Natural killer cell treated with Interleukin-12 subunit alpha and Interleukin-12 subunit beta and Interleukin-15 and Interleukin-18, amount 100 ng/mL, for 72 hours (primary cell): ENCODE measurements at places on chromosomes 1 and 21. TPM values are rescaled to one million over a fixed set of nuclear protein-coding genes. Genes with fewer than 3 reads are reported as not detected.
A peak's percentile ranks its signal among the peaks of the same experiment; 100 is the strongest.

Gene KRTAP11-1
- total RNA-seq, result not detected

- H3K27ac ChIP-seq, result peak overlapping the region; percentile 94
- no peaks in the 10 kb centered on the region for H3K27me3 ChIP-seq
- H3K4me3 ChIP-seq, result peak overlapping the region; percentile 98
Measured at GRCh38 chr1:51516649-51517158, 2.4 kb downstream of the EPS15 start.

- no peak overlapping the region for H3K4me3 ChIP-seq
- H3K36me3 ChIP-seq, result peaks cover 6% of the 10 kb centered on the region
- peak overlapping the region; percentile 14 for H3K27ac ChIP-seq
Measured at GRCh38 chr1:172931761-172932160, 119.0 kb downstream of the TNFSF18 start.

DNA sequence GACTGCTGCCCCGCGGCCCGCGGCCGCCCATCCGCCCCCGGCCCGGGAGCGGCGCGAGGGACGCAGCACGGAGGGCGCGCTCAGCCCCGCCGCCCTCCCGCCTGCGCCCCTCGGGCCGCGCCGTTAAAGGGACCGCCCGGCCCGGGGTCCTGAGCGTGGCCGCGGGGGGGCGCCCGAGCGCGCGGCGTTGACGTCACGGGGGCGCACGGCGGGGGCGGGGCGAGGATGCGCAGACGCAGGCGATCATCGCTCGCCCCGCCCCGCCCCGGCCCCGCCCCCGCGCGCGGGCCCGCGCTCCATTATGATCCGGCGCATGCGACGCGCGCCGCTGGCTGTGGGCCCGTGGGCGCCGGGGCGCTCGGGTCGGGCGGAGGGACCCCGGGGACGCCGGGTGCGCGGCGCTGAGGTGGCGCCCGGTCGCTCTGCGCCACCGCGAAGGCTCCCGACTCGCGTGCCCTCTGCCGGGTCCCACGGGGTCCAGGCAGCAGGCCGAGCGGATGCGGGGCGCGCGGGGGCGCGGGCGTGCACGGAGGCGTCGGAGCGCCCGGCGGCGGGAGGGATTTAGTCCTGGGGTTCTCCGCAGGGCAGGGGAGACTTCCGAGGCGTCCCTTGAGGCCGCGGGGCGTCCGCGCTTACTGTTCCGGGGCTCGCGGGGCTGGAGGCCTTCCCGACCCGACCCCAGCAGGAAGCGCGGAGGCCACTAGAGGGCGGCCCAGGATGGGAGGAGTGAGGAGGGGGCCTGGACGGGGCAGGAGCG lies at the start of gene DVL1:
Gene DVL1, minus strand, starts transcription at position 163 of the 757 bp plus-strand sequence. CDS start 353 bp downstream, outside the sequence.
- peak within 1 kb of the TSS; percentile 69 for H3K4me3 ChIP-seq
- no peaks in the 10 kb centered on the region for H3K36me3 ChIP-seq
- H3K27ac ChIP-seq, result no peak within 1 kb of the TSS
- no peaks in the 10 kb centered on the region for H3K4me1 ChIP-seq

GRCh38 chr1:111719674-111720132 lies 19.5 kb downstream of the INKA2 start:
- H3K4me3 ChIP-seq, result no peak overlapping the region
- DNase-seq, result no peak
- H3K27ac ChIP-seq, result no peak overlapping the region
- H3K36me3 ChIP-seq, result peaks cover 4% of the 10 kb centered on the region
- H3K27me3 ChIP-seq, result no peaks in the 10 kb centered on the region

GRCh38 chr1:116323491-116323890 lies 49.6 kb upstream of the ATP1A1 start:
- H3K36me3 ChIP-seq, result no peaks in the 10 kb centered on the region
- DNase-seq, result no peak
- no peak overlapping the region for H3K4me3 ChIP-seq
- H3K4me1 ChIP-seq, result peaks cover 21% of the 10 kb centered on the region
- no peaks in the 10 kb centered on the region for H3K27me3 ChIP-seq

- no peak overlapping the region for H3K4me3 ChIP-seq
- H3K36me3 ChIP-seq, result no peaks in the 10 kb centered on the region
- no peak for DNase-seq
- peak overlapping the region; percentile 53 for H3K27ac ChIP-seq
Measured at GRCh38 chr1:53763911-53764310, 24.9 kb upstream of the GLIS1 start.

Gene TMEM61
- not detected for total RNA-seq

Gene PLA2G2D
- not detected for total RNA-seq

DNA sequence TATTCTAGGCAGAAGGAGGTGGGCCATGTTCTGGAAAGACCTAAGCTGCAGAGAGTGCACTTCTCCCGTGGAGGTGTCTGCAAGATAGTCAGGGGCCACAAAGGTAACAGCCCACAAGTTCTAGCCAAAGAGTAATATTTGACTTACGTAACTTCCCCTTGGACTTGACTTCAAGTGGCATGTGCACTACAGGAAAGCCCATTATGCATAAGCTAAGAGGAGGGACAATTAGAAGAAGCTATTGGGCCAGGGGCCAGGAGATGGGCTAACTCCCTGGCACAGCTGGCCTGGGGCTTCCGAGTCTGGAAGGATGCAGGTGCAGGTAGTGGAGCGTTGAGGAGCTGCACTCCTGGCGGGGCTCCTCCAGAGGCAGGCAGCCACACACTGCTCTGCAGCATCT lies 58.3 kb downstream of the ERG start:
- H3K4me1 ChIP-seq, result no peaks in the 10 kb centered on the region
- DNase-seq, result no peak
- H3K36me3 ChIP-seq, result no peaks in the 10 kb centered on the region
- H3K27me3 ChIP-seq, result no peaks in the 10 kb centered on the region

DNA sequence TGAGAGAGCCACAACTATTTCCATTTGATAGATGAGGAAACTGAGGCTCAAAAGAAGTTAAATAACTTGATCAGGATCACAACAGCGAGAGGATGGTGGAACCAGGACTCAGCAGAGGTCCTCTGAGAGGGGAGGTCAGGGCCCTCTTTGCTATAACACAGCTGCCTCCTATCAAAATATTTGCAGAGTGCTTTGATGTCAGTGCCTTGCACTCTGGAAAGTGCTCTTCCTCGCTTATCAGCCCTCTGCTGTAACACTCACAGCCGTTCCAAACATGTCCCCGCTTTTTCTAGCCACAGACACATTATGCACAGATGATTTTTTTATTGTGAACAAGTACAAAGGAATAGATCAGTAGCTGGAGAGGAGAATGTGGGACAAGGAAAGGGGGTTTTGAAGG lies 71.8 kb upstream of the ARHGAP29 start:
- no peaks in the 10 kb centered on the region for H3K36me3 ChIP-seq
- H3K4me3 ChIP-seq, result no peak overlapping the region
- DNase-seq, result no peak
- H3K4me1 ChIP-seq, result no peaks in the 10 kb centered on the region

Gene TMOD4
- total RNA-seq, result 1.2 TPM

- DNase-seq, result no peak
- H3K27ac ChIP-seq, result no peak overlapping the region
- no peak overlapping the region for H3K4me3 ChIP-seq
- no peaks in the 10 kb centered on the region for H3K36me3 ChIP-seq
- peaks cover 3% of the 10 kb centered on the region for H3K27me3 ChIP-seq
Measured at GRCh38 chr21:33816174-33816573, 99.4 kb downstream of the ATP5PO start.

- no peak overlapping the region for H3K4me3 ChIP-seq
- DNase-seq, result no peak
- no peaks in the 10 kb centered on the region for H3K4me1 ChIP-seq
- no peak overlapping the region for H3K27ac ChIP-seq
- H3K27me3 ChIP-seq, result no peaks in the 10 kb centered on the region
Measured at GRCh38 chr1:27823784-27824183, 6.8 kb upstream of the PPP1R8 start.

GRCh38 chr1:212254853-212255363 lies 30.3 kb upstream of the PPP2R5A start:
- H3K4me3 ChIP-seq, result peak overlapping the region; percentile 80
- H3K27me3 ChIP-seq, result no peaks in the 10 kb centered on the region
- no peaks in the 10 kb centered on the region for H3K36me3 ChIP-seq
- H3K27ac ChIP-seq, result peak overlapping the region; percentile 97
- no peak for DNase-seq
- peaks cover 50% of the 10 kb centered on the region for H3K4me1 ChIP-seq

DNA sequence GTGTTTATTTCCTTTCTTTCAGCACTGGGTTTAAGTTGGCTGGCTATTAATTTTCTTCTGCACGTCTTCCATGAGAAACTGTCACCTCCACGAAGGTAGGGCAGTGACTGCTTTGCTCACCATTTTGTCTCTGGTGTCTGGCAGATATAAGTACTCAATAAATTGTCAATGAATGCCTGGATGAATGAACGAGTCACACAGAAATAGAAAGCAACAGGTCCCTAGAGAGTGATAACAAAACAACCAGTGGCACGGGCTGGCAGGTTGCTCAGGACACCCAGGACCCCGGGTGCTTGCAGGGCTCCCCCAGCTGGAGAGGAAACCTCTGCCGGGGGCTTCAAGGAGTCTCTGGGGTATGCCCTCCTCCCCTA lies 3.2 kb upstream of the MYOC start:
- no peak overlapping the region for H3K27ac ChIP-seq
- H3K4me3 ChIP-seq, result no peak overlapping the region
- DNase-seq, result no peak

Gene PERM1
- total RNA-seq, result not detected

DNA sequence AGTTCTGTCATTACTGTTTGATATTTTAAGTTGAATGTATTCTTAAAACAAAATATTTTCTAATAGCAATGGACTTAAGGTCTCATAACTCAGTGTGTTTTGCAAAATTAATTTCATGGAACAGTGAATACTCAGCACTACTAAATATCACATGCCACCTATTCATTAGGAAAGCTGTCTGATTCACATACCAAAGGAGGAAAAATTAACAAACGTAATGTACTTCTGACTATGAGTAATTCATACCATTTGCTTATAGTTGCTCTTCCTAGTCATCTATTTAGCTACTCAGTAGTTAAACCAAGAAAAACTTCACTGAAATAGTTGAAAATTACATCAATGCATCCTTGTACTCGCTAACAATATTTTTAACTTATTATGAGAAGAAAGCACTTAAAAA lies 35.2 kb downstream of the TP53BP2 start:
- H3K36me3 ChIP-seq, result peaks cover 36% of the 10 kb centered on the region
- H3K4me1 ChIP-seq, result peaks cover 22% of the 10 kb centered on the region
- DNase-seq, result no peak
- H3K4me3 ChIP-seq, result no peak overlapping the region
- H3K27ac ChIP-seq, result no peak overlapping the region
- H3K27me3 ChIP-seq, result no peaks in the 10 kb centered on the region

Gene ZFP69
- total RNA-seq, result 4.3 TPM

DNA sequence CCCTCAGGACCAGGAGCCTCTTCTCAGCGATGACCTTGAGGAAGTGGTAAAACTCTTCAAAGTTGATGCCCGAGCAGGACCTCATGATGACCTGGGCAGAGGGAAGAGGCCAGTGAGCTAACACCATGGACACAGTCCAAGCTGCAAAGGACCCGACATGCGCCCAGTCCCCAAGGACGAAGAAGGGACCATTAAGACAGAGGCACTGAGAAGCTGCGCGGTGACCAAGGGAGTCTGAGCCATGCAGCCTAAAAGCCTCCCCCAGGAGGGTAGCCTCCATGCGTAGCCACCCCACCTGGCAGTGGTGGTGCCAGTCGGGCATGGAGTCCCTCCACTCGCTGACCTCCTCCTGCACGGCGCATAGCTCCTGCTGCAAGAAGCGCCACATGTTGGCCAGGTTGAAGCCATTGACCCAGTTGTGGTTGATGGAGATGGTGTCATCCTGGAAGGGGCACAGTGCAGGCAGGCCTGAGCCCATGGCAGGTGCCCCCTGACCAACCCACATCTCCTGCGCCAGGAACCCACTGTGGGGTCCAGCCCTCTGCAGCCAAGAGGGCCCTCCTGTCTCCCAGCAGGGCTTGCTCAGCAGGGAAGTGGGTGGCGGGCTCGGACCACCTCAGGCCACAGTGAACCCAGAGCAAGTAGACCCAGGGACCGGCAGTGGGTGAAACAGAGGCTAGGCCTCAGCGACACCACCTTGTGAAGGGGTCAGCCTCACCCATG lies 2.4 kb downstream of the JMJD4 start:
- peaks cover 2% of the 10 kb centered on the region for H3K27me3 ChIP-seq
- peak overlapping the region; percentile 22 for H3K4me3 ChIP-seq
- DNase-seq, result no peak

DNA sequence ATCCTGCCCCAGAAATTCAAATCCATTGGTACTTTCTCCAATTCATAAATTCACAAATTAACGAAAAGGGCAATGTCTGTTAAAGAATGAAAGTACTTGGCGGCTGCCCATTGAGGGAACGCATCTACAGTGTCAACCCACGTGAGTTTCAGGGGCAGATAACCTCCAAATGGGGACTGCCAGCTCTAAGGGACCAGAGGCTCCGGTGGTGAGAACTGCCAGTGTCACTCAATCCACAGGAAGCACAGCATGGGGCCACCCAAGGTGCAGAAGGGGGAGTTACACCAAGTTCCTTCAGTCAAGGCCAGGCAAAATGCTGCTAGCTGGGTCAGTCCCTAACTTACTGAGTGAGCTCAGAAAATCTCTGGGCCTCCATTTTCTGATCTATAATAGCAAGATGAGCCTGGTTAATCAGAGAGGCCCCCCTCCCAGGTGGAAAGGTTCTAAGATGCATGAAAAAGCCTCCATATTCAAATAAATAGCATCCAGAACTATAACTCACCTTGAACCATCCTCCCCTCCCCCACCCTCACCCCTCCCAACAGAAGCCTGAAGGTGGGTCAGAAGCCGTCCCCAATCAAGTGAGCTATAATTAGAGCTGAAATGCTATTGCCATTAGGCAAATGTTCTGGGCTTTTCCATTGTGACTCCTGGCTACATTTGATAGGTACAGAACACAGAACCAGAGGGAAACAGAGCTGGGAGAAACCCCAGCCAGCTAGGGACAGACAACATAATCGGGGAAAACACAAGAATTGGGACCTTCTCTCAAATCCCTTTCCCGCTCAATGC lies 41.7 kb downstream of the LRP8 start:
- peaks cover 17% of the 10 kb centered on the region for H3K4me1 ChIP-seq
- H3K36me3 ChIP-seq, result no peaks in the 10 kb centered on the region
- H3K4me3 ChIP-seq, result peak overlapping the region; percentile 34
- no peaks in the 10 kb centered on the region for H3K27me3 ChIP-seq

- peaks cover 12% of the 10 kb centered on the region for H3K27me3 ChIP-seq
- no peak overlapping the region for H3K27ac ChIP-seq
- H3K36me3 ChIP-seq, result no peaks in the 10 kb centered on the region
- no peaks in the 10 kb centered on the region for H3K4me1 ChIP-seq
- DNase-seq, result no peak
Measured at GRCh38 chr21:17660862-17661261, 48.2 kb upstream of the BTG3 start.

- H3K4me1 ChIP-seq, result no peaks in the 10 kb centered on the region
- H3K27me3 ChIP-seq, result no peaks in the 10 kb centered on the region
- peaks cover 14% of the 10 kb centered on the region for H3K36me3 ChIP-seq
- DNase-seq, result no peak
- no peak overlapping the region for H3K27ac ChIP-seq
Measured at GRCh38 chr1:53964109-53964508, 18.0 kb downstream of the LRRC42 start.

- H3K27me3 ChIP-seq, result no peaks in the 10 kb centered on the region
- peaks cover 3% of the 10 kb centered on the region for H3K36me3 ChIP-seq
- peaks cover 2% of the 10 kb centered on the region for H3K4me1 ChIP-seq
- no peak overlapping the region for H3K27ac ChIP-seq
- no peak for DNase-seq
Measured at GRCh38 chr1:243568793-243569192, 281.2 kb downstream of the AKT3 start.

Gene PTBP2
- total RNA-seq, result 27.3 TPM

- H3K4me1 ChIP-seq, result peaks cover 8% of the 10 kb centered on the region
- no peak overlapping the region for H3K27ac ChIP-seq
- H3K27me3 ChIP-seq, result no peaks in the 10 kb centered on the region
- H3K4me3 ChIP-seq, result no peak overlapping the region
- no peak for DNase-seq
Measured at GRCh38 chr1:19079541-19080472, 123.3 kb upstream of the IFFO2 start.

Gene SLC30A10
- total RNA-seq, result not detected
